AG08395 (cell line): ENCODE measurements at places on chromosomes 5 and 9.
A peak's percentile ranks its signal among the peaks of the same experiment; 100 is the strongest.

DNA sequence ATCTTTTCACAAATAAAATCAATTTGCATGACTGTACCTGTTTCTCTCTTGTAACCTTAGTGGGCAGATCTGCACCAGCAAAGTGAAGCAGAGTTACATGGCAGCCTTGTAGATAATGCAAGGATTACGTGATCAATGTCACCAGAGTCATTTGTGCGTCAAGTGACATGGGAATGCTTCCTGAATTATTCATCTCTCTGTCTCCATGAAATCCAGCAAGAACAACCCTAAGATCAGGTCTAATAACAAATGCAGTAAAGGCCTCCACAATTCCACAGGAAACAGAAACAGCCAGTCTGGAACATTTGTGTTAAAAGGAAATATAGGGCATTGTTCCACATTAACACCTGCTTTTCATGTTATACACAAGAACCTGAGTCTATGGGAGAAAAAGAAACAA, 7.8 kb downstream of the GZMA start:
- DNase-seq, result no peak

DNA sequence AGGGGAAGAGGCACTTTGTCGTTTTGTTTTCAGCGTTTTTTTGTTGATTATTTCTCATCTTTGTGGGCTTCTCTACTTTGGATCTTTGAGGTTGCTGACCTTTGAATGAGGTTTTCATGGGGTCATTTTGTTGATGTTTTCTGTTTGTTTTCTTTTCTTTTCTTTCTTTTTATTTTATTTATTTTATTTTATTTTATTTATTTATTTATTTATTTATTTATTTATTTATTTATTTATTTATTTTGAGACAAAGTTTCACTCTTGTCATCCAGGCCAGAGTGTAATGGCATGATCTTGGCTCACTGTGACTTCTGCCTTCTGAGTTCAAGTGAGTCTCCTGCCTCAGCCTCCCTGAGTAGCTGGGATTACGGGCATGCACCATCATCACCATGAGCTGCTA, 946.7 kb downstream of the TLE4 start:
- DNase-seq, result no peak

- DNase-seq, result no peak
These were observed 12.1 kb upstream of the DIPK1B start for GRCh38 chr9:136700304-136700703.

- no peak for DNase-seq
These were observed 188.9 kb downstream of the HSD17B3 start for GRCh38 chr9:96113032-96113431.

DNA sequence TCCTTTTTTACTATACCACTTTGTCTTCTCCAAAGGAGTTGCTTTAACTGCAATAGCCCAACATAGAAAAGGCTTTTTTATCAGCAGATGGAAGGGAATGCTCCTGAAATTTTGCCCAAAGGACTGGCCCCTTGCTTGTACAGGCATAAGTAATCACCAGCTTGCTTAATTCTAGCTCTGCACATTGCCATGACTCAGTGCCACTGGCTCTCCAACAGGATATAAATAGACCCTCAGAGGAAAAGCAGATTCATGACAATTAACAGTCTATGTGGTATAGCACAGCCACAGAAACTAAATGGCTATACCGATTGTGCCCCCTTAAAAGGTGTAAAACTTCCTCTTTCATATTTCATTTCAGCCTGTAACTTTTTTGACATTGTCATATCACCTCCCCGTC, 227.0 kb downstream of the ZNF608 start:
- DNase-seq, result peak; percentile 77
